ENCODE measurements at places on chromosomes 2 and 18. TPM values are rescaled to one million over a fixed set of nuclear protein-coding genes. Genes with fewer than 3 reads are reported as not detected.

TDRD15 gene
- not detected for polyA plus RNA-seq

CD226 gene
- 1.0 TPM for polyA plus RNA-seq

GMCL1 gene
- 21.9 TPM for polyA plus RNA-seq

MRO gene
- not detected for polyA plus RNA-seq

CCNYL1 gene
- 4.7 TPM for polyA plus RNA-seq

CTIF gene
- polyA plus RNA-seq: 0.73 TPM

GRCh38 chr18:2846636-2847316 is at the start of gene EMILIN2:
TSS of gene EMILIN2 (plus strand) at chr18:2847006. CDS start at chr18:2847189, 183 bp downstream.
- peaks cover 32% of the 10 kb centered on the region for H3K27me3 ChIP-seq
- peak within 1 kb of the TSS; percentile 90 for H3K4me3 ChIP-seq
- H3K36me3 ChIP-seq: no peaks in the 10 kb centered on the region
- H3K27ac ChIP-seq: peak within 1 kb of the TSS; percentile 97
- peaks cover 29% of the 10 kb centered on the region for H3K4me1 ChIP-seq

- peaks cover 55% of the 10 kb centered on the region for H3K27me3 ChIP-seq
- H3K4me3 ChIP-seq: peak overlapping the region; percentile 50
Measured at GRCh38 chr18:47901624-47902362, 28.7 kb downstream of the SMAD2 start.

- no peak for DNase-seq
- H3K27ac ChIP-seq: peak overlapping the region; percentile 97
- no peaks in the 10 kb centered on the region for H3K27me3 ChIP-seq
Measured at GRCh38 chr2:190506666-190507065, 27.9 kb downstream of the NEMP2 start.

- no peaks in the 10 kb centered on the region for H3K36me3 ChIP-seq
- H3K4me1 ChIP-seq: no peaks in the 10 kb centered on the region
- H3K4me3 ChIP-seq: no peak overlapping the region
- H3K27me3 ChIP-seq: no peaks in the 10 kb centered on the region
- no peak overlapping the region for H3K27ac ChIP-seq
- no peak for DNase-seq
Measured at GRCh38 chr2:188607501-188607900, 315.8 kb downstream of the GULP1 start.

- H3K4me3 ChIP-seq: no peak overlapping the region
- H3K4me1 ChIP-seq: no peaks in the 10 kb centered on the region
- H3K36me3 ChIP-seq: no peaks in the 10 kb centered on the region
- H3K27me3 ChIP-seq: peaks cover 11% of the 10 kb centered on the region
- no peak overlapping the region for H3K27ac ChIP-seq
Measured at GRCh38 chr2:103293742-103294077, 531.9 kb downstream of the TMEM182 start.

DNA sequence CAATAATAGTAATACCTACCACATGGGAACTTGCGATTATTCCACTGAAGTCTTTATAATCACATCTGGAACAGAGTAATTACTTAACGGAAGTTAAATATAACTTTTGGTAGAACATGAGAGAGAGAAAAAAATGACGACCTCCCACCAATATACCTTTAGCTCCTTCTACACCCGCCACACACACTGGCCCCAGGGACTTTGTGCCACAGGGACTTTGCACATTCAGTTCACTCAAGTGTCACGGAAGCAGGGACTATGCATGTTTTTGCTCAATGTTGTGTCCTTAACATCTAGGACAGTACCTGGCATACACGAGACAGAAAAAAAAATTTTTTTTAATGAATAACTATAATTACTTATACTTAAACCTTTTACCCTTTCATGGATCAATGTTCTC is 4.0 kb downstream of the GPR155 start:
- H3K27me3 ChIP-seq: no peaks in the 10 kb centered on the region
- H3K4me3 ChIP-seq: no peak overlapping the region
- DNase-seq: no peak

DNA sequence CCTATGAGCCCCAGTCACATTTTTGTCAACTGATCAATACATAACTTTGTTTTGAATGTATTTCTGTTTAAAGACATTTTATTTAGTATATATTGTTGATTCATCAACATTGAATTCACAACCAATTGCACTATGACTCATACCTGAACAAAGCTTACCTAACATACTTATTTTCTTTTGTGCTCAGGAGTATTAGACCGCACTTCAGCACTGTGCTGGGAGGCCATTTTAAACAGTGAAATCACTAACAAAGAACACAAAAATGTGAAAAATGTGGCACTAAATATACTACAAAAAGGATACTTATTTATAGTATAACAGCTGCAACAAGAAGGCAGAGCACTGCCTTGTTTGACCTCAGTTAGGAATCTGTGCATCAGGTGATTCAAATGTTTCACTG is 12.4 kb upstream of the IFIH1 start:
- H3K4me1 ChIP-seq: peaks cover 7% of the 10 kb centered on the region
- no peaks in the 10 kb centered on the region for H3K27me3 ChIP-seq
- DNase-seq: no peak
- H3K27ac ChIP-seq: no peak overlapping the region

DNA sequence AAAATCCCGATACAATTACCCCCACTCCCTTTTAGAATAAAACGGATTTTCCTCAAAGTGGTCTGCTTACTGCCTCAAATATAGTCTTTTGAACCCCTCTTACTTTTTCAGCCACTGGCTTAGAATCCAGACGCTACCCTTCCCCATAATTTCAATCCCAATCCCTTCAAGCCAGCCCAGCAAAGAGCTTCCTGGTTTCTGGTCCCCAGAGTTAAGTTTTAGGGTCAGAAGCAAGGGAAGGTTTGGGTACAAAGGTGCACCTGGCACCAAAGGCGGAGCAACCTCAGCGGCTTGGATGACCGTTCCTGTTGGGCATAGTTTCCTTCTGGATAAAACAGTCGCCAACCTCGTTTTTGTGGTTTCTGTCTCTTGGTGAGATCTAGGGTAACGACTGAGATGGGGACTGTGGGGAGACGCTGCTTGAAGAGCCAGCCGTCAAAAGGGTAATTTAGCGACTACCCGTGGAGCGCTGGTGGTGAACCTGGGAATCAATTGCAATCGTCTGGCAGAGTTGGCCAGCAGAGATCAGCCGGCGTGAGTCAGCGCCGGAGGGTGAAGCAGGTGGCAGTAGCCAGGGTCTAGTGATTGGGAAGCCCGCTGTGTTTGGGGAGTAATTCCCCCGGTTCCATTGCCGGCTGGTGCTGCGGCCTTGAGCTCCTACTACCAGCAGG is 1.6 kb downstream of the FEV start:
- peaks cover 68% of the 10 kb centered on the region for H3K27me3 ChIP-seq
- H3K4me1 ChIP-seq: peaks cover 43% of the 10 kb centered on the region
- DNase-seq: no peak
- no peaks in the 10 kb centered on the region for H3K36me3 ChIP-seq
- peak overlapping the region; percentile 56 for H3K27ac ChIP-seq
- peak overlapping the region; percentile 73 for H3K4me3 ChIP-seq
